Fibroblast of villous mesenchyme (primary cell): ENCODE measurements at places on chromosomes 3 and 15. TPM values are rescaled to one million over a fixed set of nuclear protein-coding genes. Genes with fewer than 3 reads are reported as not detected.

- no peak for DNase-seq
Measured at GRCh38 chr3:169390271-169390670, 273.2 kb downstream of the MECOM start.

DNA sequence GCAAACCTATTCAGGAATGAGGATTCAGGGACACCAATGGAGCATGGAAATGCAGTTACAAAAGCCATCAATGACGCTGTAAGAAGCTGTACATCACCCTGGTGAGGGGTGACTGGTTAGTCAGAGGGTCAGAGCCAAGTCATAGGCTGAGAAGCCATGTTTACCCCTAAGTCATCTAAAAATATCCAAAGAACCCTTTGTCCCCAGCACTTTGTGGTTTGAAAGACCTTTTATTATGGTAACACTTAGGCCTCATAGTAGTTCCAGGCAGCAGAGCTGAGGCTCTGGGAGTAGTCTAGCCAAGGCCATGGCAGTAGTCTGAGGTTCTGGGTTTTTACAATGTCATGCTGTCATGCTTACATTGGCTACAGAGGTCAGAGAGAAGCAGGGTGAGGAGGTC, 131.2 kb downstream of the CTNNB1 start:
- peak; percentile 44 for DNase-seq

GRCh38 chr3:72134989-72135451, 350.1 kb upstream of the PROK2 start:
- no peak for DNase-seq

GRCh38 chr15:67897646-67898339, 57.9 kb upstream of the RNU6-1 start:
- peak; percentile 23 for DNase-seq

DNA sequence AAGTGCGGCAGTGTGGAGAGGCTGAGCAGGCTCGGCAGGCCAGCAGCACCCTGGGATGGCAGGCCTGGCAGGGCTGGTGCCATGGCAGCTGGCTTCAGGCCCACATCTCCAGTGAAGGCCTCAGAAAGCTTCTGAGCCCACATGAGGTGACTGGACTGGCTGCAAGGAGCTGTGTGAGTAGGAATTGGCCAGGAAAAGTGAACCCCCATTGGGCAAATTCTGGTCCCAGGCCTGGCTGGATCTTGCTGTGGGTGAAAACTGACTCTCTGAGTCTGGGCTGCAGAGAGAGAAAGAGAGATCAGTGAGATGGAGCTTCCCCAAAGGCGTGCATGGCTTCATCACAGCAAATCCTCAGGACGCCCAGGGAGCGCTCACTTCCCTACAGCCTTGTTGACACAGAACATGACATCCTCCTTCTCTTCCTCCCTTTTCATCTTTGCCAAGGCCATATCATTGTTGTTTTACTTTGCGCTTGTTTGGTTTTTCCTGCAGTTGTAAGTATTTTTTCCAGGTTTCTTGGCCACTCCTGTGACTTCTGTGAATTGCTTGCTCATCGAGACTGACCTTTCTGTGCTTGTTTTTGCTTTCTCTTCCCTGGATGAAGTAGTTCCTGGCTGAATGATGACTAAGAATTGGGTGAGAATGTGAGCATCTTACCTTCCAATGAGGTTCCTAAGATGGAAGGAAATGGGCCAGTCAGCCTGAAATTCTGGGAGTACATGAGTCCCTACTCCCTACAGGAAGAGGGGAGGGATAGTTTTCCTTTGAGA, 299.1 kb downstream of the TLE3 start:
- peak; percentile 53 for DNase-seq

- no peak for DNase-seq
Measured at GRCh38 chr3:31230425-31231223, 302.1 kb upstream of the STT3B start.

DNA sequence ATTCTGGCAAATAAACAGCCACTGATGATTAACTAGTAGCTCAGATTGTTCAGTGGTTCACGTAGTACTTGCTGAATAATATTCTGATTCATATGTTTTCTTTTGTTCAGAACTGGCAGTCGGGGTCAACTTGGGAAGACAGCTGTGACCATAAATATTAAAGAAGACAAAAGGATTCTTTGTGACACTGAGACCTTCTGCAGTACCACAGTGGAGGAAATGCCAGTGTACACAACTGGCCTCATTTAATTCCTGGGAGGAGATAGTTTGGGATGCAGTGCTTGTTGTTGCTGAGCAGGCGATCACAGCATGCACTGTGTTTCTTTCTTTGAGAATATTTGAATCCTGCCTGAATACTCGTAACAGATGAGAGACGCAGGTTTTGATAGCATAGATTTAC, 26.7 kb upstream of the MCF2L2 start:
- DNase-seq, result no peak

GRCh38 chr3:55731741-55732140, 244.6 kb upstream of the WNT5A start:
- DNase-seq, result no peak

- no peak for DNase-seq
Measured at GRCh38 chr3:176978441-176978840, 218.8 kb downstream of the TBL1XR1 start.

GRCh38 chr3:43153216-43154083, 47.6 kb upstream of the POMGNT2 start:
- DNase-seq, result peak; percentile 55

The STRC gene
- not detected in 2 replicates for total RNA-seq

The DPPA2 gene
- not detected in 2 replicates for total RNA-seq

The DNASE1L3 gene
- not detected in 2 replicates for total RNA-seq

The RPLP1 gene
- total RNA-seq, result 73.8 and 79.6 TPM in 2 replicates

The GASK1A gene
- 0.32 and 1.7 TPM in 2 replicates for total RNA-seq
